ENCODE measurements at places on chromosomes 6 and 20.
A peak's percentile ranks its signal among the peaks of the same experiment; 100 is the strongest.

- DNase-seq = peak; percentile 83
These were observed 39.6 kb downstream of the VEGFA start for GRCh38 chr6:43809417-43810305.

GRCh38 chr6:118401325-118401975 is 146.6 kb upstream of the PLN start:
- no peak for DNase-seq

DNA sequence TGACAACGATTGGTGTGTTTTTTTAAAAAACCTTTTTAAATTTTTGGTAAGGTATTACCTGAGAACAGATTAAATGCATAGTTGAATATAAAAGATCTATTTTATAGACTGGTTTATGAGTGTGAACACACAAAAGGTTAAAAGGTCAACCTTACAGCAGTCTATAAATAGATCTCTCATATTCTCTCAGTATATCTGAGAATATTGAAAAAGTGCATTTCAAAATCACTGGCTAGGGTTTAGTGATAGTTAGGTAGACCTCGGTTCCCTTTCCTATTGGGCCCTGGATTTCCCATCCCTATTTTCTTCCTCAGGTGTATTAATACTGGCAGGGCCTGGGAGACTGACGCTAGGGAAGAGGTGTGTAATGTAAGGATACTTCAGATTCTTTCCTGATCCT is 723 bp upstream of the ZNF451 start:
- DNase-seq = no peak

DNA sequence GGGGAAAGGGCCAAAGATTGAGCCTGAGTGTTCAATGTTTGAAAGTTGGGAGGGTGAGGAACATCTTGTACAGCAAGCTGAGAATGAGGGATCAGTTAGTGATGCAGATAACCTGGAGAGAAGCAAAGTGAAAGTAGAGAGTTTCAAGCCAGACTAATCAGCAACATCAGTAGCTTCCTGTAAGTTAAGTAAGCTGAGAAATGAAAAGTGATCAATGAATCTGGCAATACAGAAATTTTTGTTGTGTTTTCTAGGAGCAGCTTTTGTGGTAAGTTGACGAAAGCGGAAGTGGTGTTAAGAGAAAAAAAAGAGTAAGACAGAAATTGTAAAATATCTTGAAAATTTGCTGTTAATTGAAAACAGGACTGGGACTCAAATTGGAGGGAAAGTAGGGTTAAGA is 855.5 kb upstream of the MAP3K7 start:
- DNase-seq = no peak

GRCh38 chr6:6686748-6687601 is 98.5 kb downstream of the LY86 start:
- peak; percentile 82 for DNase-seq

GRCh38 chr6:39218868-39219567 is 10.3 kb downstream of the KCNK5 start:
- no peak for DNase-seq

DNA sequence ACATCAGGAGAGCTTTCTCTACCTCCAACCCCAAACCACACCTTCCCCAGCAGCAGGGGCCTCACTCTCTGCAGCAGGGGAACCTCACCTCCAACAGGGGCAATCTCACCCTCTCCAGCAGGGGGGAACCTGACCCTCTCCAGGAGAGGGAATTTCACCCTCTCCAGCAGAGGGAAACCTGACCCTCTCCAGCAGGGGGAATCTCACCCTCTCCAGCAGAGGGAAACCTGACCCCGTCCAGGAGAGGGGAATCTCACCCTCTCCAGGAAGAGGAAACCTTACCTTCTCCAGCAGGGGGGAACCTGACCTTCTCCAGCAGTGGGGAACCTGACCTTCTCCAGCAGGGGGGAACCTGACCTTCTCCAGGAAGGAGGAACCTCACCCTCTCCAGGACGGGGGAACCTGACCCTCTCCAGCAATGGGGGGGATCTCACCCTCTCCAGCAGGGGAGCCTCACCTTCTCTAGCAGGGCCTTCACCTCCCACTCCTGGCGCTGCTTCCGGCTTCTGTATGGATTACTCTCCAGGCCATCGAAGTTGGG is 3.1 kb downstream of the B3GALT4 start:
- peak; percentile 65 for DNase-seq

GRCh38 chr6:94510877-94511276 is 1066.5 kb upstream of the MANEA start:
- no peak for DNase-seq

- no peak for DNase-seq
These were observed 356.4 kb downstream of the PRKN start for GRCh38 chr6:162371121-162371520.

- peak; percentile 46 for DNase-seq
These were observed 125.4 kb downstream of the SH3BGRL2 start for GRCh38 chr6:79756496-79756895.

- peak; percentile 87 for DNase-seq
These were observed 16.6 kb downstream of the POM121L2 start for GRCh38 chr6:27295301-27296079.

Measured in EL (cell line).